ENCODE measurements at places on chromosomes 2 and 18.

- DNase-seq: no peak
Measured at GRCh38 chr2:74850496-74851190, 16.7 kb downstream of the HK2 start.

DNA sequence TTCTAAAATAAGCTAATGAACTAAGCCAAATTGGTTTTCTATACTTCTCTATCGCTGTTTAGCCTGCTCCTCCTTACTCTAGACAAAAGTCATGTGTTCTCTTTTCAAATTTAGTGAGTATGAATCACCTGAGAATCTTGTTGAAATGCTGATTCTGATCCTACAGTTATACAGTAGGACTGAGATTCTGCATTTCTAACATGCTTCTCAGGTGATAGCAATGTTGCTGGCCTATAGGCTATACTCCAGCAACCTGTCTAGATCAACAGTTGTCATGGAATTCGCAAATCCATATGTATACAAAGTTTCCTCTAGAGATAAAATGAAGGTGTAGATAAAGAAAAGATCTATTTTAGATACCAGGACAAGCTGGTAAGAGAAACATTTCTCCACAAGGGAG is 62.9 kb downstream of the MEMO1 start:
- DNase-seq: no peak

- DNase-seq: no peak
Measured at GRCh38 chr2:205141381-205141780, 540.9 kb upstream of the NRP2 start.

DNA sequence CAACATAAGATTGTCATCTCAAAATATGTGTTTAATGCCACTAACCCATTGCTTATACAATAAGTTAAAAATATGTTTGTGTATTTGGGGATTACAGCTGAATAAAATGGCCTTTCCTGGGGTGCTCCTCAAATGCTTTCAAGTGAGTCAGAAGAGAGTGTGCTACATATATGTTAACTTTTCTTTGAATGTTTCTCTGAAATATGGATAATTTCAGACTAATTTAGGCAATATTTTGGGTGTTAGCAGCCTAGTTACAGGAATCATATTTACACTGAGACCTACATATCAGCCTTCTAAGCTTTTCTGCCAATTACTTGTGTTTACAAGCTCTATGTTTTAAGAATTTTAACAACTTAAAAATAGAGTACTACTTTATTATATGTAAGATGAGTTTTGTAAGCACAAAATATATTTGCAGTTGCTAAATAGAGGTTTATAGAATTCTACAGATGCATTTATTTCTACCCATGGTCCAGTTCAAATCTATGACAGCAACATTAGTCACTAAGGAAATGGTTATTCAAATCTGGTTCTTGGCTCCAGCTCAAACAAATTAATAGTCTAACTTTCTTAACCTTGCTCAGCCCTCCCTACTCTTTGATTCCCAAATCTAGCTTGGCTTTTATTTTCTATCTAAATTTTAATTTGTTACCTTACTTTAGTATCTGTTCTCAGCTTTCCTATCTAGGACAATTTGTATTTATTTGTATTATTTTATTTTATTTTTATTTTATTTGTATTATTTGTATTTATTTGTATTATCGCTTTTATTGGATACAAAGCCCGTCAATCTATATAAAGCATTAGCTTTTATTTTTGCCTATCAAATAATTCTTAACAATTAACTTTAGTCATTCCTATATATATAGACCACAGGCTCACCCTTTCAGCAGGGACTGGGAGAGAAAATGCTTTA is 48.9 kb downstream of the FSIP2 start:
- DNase-seq: no peak

DNA sequence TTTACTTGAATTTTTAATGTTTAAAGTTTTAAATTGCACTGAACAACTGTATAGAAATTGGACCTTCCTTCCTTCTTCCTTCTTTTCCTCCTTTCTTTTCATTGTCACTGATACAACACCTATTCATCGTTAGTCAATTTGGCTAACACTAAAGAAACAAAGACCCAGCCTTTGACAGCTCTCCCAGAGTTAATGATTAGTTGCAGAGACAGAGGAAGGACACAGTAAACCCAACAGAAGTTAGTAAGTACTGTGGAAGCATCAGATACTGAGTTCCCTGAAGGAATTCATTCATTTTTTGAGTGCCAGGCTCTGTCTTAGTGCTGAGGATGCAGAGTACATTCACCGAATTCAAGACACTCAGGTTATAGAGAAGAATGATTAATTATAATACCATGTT is 77.9 kb upstream of the RAB27B start:
- DNase-seq: no peak

- no peak for DNase-seq
Measured at GRCh38 chr2:197322724-197323720, 12.4 kb upstream of the ANKRD44 start.

GRCh38 chr2:39136799-39137198 is 15.9 kb upstream of the SOS1 start:
- no peak for DNase-seq
